Activated naive CD8-positive, alpha-beta T cell treated with anti-CD3 and anti-CD28 coated beads for 36 hours (primary cell): ENCODE measurements at places on chromosomes 12 and 14.

GRCh38 chr12:80352474-80352873, 91.6 kb upstream of the PTPRQ start:
- no peak for DNase-seq

DNA sequence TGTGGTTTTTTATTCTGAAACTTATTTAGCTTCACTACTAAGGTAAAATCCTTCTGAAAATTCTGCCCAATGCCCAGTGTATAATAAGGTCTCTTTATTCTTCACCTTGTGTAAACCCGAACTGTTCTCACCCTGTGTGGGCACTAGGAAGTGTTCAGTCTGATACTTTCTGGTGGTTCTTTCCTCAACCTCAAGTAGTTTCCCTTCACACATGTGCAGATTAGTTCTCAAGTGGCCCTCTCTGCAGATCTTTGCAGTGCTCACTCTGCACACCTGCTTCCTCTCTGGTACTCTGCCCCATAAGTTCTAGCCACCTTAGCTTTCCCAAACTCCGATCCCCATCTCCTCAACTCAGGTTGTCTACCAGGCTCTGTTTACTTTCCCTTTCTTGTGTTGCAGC, 61.6 kb downstream of the RAD51B start:
- no peak for DNase-seq

- DNase-seq, result no peak
These were observed 26.6 kb downstream of the NRDE2 start for GRCh38 chr14:90305176-90305601.

DNA sequence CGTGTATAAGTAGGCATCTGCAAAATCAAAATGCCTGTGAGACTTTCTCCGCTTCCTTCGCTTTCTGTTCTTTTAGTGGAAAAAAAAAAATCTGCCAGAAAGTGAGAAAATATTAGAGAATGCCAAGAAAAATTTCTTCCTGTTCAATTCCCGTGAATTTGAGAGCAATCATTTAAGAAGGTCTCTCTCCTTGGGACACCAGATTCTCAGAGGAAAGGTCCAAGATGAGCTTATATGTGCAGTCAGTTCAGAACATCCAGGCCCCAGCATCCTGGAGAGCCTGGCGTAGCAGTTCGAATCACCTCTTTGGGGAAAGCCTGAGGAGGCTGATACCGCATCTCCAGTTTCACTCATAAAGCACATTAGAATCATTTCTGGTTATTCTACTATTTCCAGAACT, 912.8 kb downstream of the GALC start:
- DNase-seq, result no peak

DNA sequence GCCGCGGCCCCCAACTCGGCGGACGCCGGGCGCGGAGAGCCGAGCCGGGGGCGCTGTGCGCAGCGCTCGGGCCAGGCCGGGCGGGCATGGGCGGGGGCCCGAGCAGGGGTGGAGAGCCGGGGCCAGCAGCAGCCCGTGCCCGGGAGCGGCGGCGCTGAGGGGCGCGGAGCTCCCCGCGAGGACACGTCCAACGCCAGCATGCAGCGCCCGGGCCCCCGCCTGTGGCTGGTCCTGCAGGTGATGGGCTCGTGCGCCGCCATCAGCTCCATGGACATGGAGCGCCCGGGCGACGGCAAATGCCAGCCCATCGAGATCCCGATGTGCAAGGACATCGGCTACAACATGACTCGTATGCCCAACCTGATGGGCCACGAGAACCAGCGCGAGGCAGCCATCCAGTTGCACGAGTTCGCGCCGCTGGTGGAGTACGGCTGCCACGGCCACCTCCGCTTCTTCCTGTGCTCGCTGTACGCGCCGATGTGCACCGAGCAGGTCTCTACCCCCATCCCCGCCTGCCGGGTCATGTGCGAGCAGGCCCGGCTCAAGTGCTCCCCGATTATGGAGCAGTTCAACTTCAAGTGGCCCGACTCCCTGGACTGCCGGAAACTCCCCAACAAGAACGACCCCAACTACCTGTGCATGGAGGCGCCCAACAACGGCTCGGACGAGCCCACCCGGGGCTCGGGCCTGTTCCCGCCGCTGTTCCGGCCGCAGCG, 639 bp downstream of the FZD10 start:
- DNase-seq, result no peak

DNA sequence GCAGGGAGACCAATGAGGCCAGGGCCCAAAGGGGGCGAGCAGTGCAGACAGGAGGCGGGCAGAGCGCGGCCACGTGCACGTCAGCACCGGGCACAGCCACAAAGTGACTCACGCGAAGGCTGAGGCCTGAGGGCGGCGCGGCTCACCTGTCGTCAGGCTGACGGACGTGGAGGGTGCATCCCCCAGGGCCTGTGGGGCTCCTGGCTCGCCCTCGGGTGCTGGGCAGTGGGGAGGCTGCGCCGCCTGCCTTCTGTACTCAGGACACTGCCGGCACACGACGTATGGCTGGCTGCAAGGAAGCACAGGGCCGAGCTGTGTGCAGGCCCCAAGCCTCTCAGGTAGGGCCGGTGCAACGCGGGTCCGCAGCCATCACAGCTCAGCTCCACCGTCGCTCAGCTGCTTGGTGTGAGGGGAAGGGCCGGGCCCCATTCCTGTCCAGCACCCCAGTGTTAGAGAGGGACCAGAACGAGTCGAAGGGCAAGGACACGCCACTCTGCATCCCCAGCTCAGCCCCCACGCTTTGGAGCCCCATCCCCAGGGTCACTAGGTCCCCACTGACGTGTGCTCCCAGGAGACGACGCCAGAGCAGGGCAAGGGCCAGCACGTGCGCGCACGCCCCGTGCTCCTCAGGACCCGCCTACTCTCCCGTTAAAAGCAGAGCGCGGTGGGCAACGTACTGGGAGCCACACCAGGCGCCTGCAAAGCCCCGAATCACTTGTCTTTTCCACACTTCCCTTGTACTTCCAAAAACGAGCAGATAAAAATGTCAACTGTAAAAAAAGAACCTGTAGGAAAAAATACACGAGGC, 24.8 kb upstream of the GOLGA3 start:
- no peak for DNase-seq

- DNase-seq, result no peak
These were observed 16.9 kb downstream of the CCDC88C start for GRCh38 chr14:91400696-91401095.

GRCh38 chr14:76306131-76306530, 69.8 kb upstream of the ESRRB start:
- no peak for DNase-seq

- DNase-seq, result peak; percentile 55
These were observed 112.8 kb downstream of the CHST11 start for GRCh38 chr12:104569346-104570173.

DNA sequence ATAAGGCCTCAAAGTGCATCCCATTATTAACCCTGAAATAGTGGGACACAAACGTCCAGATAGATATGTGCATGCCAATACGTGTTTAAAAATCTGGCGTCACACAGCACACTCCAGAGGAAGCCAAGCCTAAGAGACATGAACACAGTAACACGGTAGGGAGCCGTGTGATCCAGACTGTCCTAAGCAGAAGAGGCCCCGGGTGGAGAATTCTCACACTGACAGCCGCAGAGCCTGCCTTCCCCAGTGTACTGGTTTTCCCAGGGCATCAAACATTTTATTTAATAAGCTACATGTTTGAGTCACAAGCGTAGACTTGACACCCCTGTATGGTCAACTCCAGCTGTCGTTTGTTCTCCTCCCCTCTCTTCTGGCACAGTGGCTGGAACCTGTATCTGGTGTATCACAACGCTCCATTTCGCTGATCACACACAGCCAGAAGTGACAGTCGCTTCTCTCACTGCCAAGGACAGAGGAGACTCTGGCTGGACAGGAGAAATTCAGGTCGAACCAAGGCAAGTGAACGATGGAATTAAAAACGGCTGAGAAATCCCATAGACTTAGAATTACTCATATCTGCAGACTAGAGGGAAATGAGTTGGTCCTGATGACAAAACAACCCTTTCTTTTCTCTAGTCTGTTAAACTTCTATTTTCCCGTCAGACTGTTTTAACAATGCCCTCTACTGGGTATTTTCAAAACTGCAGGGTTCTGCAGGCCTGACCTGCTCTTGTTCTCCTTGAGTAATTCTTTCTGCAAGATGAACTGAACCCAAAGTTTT, 359.9 kb downstream of the RGS6 start:
- no peak for DNase-seq

GRCh38 chr12:74317078-74317601, 220.5 kb upstream of the ATXN7L3B start:
- no peak for DNase-seq

DNA sequence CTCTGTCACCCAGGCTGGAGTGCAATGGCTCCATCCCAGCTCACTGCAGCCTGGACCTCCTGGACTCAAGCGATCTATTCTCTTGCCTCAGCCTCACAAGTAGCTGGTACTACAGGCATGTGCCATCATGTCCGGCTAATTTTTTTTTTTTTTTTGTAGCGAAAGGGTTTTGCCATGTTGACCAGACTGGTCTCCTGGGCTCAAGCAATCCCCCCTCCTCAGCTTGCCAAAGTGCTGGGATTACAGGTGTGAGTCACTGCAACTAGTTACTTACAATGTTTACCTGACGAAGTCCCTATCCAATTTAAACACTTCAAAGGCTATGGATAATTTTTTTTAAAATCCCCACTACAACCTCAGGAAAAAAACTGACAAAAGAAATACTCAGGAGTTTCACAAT, 1.8 kb downstream of the KRR1 start:
- DNase-seq, result no peak

- DNase-seq, result no peak
These were observed 119.4 kb downstream of the KTN1 start for GRCh38 chr14:55699131-55700057.

- DNase-seq, result no peak
These were observed 15.8 kb downstream of the TSPAN8 start for GRCh38 chr12:71142016-71142415.

DNA sequence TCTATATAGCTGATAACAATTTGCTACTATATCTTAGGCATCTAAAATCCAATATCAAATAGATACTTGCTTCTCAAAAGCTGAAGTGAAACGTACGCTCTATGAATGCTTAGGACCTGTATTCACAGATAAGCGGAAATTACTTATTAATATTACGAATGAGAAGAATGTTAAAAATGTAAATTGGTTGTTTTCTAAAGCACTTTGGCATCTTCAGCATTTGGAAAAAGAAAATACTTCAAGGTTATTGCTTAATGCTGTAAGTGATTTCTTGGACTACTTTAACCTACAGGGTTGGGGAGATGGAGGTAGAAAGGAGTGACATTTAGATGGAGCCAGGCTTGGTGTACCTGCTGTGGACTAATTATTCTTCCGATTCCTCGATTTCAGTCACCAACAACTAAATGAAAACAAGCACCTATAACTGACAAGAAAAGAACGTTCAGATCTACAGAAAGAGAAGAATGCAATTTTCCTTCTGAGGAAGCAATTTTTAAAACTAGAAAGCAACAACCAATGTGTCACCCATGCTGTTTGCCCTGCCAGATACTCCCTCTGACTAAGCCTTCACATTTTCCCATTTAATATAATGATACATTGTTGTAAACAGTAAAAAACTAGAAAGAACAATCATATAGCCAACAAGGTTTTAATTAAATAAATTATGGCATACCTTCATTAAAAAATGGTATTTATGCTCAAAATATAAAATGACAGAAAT, 49.3 kb downstream of the SLC25A21 start:
- DNase-seq, result no peak

GRCh38 chr12:132326646-132327045, 2.7 kb downstream of the GALNT9 start:
- DNase-seq, result no peak

DNA sequence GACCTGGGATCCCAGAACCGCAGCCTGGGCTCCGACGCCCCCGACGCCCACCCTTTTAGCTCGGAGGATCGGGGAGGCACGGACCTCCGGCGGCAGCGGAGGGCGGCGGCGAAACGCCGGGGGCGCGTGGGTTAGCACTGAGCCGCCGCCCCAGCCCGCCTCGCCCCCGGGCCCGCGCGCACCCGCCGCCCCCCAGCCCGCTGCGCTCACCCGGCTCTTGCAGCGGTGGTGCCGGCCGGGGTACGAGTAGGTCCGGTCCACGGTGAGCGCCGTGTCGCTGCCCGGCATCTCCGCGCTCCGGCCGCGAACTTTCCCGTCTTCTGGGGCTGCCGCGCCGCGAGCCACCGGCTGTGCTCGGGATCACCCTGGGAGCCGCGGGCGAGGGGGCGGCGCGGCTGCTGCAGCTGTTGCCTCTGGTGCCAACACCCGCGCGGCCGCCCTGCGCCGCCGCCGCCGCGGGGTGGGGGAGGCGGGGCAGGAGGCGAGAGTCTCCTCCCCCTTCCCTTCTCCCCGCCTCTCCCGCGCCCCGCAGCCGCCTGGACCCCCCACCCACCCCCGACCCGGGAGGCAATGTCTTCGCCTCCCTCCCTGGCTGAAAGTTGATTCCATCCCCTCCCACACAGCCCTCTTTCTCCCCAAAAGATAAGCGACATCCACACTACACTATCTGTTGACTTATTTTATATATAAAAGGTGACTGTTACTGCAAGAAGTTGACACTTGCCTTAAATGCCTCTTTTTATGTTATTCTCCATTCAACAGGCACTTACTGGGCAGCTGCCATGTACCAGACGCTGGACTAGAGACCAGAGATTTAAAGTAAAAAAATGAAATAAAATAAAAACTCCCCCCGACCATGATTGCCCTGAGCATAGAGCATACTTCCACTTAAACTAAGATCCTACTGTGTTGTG, at the start of gene TMCC3:
Gene TMCC3 (minus strand): TSS at position 415 of the 914 bp plus-strand sequence. CDS start 127 bp downstream, at position 288.
- DNase-seq, result peak; percentile 22

- DNase-seq, result no peak
These were observed 12.1 kb downstream of the CKAP4 start for GRCh38 chr12:106235770-106236169.

- no peak for DNase-seq
These were observed 7.0 kb upstream of the MSI1 start for GRCh38 chr12:120376009-120376408.

GRCh38 chr14:72801381-72801812, 92.5 kb downstream of the DPF3 start:
- no peak for DNase-seq

GRCh38 chr12:71970031-71970430, 31.4 kb downstream of the TPH2 start:
- no peak for DNase-seq

DNA sequence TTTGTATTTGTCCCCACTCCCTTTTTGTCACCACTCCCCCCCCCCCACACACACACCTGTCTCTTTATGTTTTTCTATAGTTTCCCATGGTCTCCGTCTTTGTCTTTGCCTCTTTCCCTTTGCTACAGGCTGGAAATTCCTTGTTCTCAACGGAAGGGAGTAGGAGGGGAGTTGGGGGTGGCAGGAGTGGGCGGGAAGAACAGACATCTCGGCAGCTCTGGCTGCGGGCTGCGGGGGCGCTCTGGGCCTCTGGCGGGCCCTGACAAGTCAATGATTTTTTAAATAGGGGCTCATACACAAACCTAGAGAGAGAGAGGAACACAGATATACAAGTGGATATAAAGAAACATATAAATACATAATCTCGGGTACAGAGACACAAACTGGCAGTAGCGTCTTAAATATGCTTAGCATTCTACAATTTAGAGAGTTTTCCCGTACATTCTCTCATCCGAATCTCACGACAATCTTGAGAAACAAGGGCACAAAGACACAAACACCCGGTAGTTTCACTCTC, 2.4 kb upstream of the NAB2 start:
- DNase-seq, result peak; percentile 67
